ENCODE measurements at places on chromosomes 3 and 15.

GRCh38 chr3:14311729-14312128 is 90.7 kb upstream of the SLC6A6 start:
- no peak for DNase-seq
- no peaks in the 10 kb centered on the region for H3K27me3 ChIP-seq
- no peak overlapping the region for H3K27ac ChIP-seq
- H3K4me3 ChIP-seq, result no peak overlapping the region

GRCh38 chr3:71103430-71103921 is 480.1 kb downstream of the FOXP1 start:
- no peaks in the 10 kb centered on the region for H3K27me3 ChIP-seq
- no peak overlapping the region for H3K27ac ChIP-seq
- DNase-seq, result no peak
- no peak overlapping the region for H3K4me3 ChIP-seq
- no peaks in the 10 kb centered on the region for H3K36me3 ChIP-seq

GRCh38 chr3:114081037-114081436 is 24.5 kb downstream of the QTRT2 start:
- DNase-seq, result no peak
- peaks cover 16% of the 10 kb centered on the region for H3K36me3 ChIP-seq
- H3K27me3 ChIP-seq, result no peaks in the 10 kb centered on the region
- no peak overlapping the region for H3K4me3 ChIP-seq

DNA sequence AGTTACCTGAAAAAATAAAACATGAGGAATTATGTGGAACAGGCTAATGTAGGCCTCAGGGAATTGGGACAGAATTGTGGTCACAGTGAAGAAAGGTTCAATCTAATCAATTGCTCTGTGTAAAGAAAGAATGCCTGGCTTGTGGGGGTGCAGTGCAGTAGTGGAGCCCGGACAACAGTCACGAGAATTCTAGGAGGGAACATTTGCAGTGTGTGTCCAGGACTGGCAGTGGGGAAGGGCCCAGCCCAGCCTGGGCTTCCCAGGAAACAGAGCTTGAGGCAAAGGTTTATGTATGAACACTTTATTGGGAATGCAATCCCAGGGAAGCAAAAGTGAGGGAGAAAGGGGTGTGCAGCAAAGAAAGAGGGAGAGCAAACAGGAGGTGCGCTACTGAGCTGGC is 29.2 kb upstream of the CTDSPL start:
- H3K27ac ChIP-seq, result no peak overlapping the region
- DNase-seq, result no peak
- no peaks in the 10 kb centered on the region for H3K36me3 ChIP-seq
- no peaks in the 10 kb centered on the region for H3K27me3 ChIP-seq
- H3K4me3 ChIP-seq, result no peak overlapping the region

- H3K27ac ChIP-seq, result no peak overlapping the region
- no peak for DNase-seq
- no peaks in the 10 kb centered on the region for H3K27me3 ChIP-seq
- no peaks in the 10 kb centered on the region for H3K4me1 ChIP-seq
- H3K4me3 ChIP-seq, result no peak overlapping the region
- no peaks in the 10 kb centered on the region for H3K36me3 ChIP-seq
Observed at GRCh38 chr3:187051066-187051465, 88.2 kb downstream of the RPL39L start.

DNA sequence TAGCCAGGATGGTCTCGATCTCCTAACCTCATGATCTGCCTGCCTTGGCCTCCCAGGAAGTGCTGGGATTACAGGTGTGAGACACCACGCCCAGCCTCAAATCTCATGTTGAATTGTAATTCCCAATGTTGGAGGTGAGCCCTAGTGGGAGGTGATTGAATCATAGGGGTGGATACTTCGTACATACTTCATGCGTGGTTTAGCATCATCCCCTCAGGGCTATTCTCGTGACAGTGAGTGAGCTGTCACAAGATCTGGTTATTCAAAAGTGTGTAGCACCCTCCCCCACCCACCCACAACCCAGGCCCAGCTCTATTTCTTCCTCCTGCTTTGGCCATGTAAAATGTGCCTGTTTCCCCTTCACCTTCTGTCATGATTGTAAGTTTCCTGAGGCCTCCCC is 236.9 kb upstream of the IL12A start:
- peaks cover 7% of the 10 kb centered on the region for H3K36me3 ChIP-seq
- no peak overlapping the region for H3K4me3 ChIP-seq
- no peak overlapping the region for H3K27ac ChIP-seq
- H3K4me1 ChIP-seq, result no peaks in the 10 kb centered on the region

DNA sequence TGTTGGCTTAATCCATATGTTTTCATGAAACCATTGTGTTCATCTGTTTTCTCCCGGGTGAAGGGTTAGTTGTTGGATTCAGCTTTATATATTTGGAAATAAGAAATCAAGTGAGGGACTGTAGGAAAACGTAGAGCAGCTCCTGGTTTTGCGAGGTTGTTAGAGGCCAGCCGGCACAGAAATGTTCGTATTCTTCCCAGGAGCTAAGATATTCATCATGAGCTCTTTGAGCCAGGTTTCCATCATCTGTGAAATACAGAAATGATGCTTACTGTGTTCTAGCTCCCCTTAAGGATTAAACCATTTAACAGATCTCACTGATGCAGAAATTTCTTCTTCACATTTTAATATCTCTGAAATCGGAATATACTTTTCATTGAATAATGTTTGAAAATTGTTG is 235.5 kb downstream of the PTPRG start:
- DNase-seq, result no peak
- no peaks in the 10 kb centered on the region for H3K4me1 ChIP-seq
- H3K27me3 ChIP-seq, result no peaks in the 10 kb centered on the region

DNA sequence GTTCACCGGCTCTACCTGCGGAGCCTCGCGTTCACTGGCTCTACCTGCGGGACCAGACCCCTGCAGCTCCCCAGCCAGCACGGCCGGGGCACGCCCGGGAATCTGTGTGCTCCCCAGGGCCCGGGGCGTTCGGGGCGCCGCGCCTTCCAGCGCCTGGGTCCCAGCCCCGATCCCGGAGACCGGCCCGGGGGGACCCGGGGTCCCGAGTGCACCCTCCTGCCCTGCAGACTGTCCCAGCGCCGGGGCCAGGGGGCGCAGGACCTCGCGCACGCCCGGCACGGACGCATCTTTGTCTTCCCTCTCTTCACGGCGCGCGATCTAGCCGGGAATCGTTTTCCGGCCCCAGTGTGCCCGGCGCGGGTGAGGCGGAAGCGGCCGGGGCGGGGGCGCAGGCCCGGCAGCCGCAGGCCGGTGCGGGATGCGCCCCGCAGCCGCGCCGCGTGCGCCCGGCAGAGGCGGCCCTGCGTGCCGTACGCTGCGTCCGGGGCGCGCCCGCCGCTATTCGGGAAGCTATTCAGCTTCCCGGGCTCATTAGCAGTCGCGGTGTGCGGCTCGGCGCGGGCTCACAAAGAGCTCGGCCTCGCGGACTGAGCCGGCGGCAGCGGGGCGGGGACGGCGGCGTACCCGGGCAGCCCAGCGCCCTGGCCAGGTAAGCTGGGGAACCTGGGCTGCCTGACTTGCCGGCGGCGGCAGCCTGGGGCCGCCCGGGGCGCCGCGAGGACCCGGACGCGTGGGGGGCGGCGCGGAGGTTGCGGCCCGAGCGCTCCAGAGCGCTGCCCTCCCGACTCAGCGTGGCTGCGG is at the start of gene APBA2:
Gene APBA2, plus strand, starts transcription at position 345 of the 801 bp plus-strand sequence. CDS start 167,911 bp downstream, outside the sequence.
- peak; percentile 13 for DNase-seq
- H3K4me1 ChIP-seq, result peaks cover 6% of the 10 kb centered on the region
- H3K27me3 ChIP-seq, result peaks cover 31% of the 10 kb centered on the region

- no peak for DNase-seq
- H3K36me3 ChIP-seq, result no peaks in the 10 kb centered on the region
- H3K4me3 ChIP-seq, result no peak overlapping the region
- H3K4me1 ChIP-seq, result peaks cover 4% of the 10 kb centered on the region
Observed at GRCh38 chr15:70024521-70024920, 73.2 kb downstream of the TLE3 start.

DNA sequence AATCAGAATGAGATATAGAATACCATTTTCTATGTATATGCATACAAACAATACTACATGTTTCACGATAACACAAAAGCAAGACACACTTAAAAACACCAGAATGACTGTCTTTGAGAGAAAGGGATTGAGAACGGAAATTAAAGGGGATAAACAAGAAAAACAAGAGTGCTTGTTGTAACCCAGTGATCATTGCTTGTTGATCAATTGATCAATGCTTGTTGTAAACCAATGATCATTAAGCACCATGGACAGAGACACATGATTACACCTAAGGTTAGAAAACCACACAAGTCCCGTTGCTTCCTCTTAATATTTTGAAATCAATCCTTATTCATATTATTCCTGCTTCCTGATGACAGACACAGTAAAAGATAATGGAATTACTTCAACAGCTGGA is 1.1 kb upstream of the OR4F15 start:
- H3K27ac ChIP-seq, result no peak overlapping the region
- H3K36me3 ChIP-seq, result no peaks in the 10 kb centered on the region
- H3K4me1 ChIP-seq, result no peaks in the 10 kb centered on the region
- DNase-seq, result no peak
- no peak overlapping the region for H3K4me3 ChIP-seq

DNA sequence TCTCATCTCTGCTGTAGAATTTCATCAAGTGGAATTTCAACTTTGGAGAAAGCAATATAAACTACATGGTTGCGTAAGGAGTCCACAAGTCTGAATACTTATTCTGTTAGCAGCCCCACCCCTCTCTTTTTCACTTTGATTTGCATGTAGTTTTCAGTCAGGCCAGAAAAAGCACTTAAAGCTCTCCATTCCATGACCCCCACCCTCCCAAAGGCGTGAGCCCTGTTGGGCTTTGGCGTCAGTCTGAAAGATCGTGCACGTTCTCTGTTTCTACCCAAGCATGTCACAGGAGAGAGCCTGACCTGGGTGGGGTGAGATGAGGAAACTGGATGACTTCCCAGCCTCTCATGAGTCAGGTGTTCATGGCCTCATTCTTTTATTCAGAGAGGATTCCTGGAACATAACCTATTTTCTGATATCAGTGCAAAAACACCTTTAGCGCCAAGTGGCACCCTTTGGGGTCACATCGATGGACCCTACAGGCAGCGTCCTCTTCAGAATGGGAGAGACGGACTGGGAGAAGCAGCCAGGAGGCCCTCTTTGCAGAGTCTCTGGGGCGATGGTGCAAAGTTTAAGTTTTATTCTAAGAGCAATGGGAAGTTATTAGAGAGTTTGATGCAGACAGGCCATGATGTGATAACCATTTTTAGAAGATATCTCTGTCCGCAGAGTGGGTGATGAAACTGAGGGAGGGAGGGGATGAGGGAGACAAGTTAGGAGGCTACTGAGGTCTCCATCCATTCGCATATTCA is 55.8 kb downstream of the LSM3 start:
- no peak overlapping the region for H3K27ac ChIP-seq
- no peaks in the 10 kb centered on the region for H3K36me3 ChIP-seq
- no peaks in the 10 kb centered on the region for H3K27me3 ChIP-seq
- DNase-seq, result no peak
- no peak overlapping the region for H3K4me3 ChIP-seq
- peaks cover 36% of the 10 kb centered on the region for H3K4me1 ChIP-seq

GRCh38 chr3:71062952-71063772 is 520.4 kb downstream of the FOXP1 start:
- H3K4me1 ChIP-seq, result peaks cover 4% of the 10 kb centered on the region
- H3K36me3 ChIP-seq, result no peaks in the 10 kb centered on the region
- H3K4me3 ChIP-seq, result no peak overlapping the region
- no peak overlapping the region for H3K27ac ChIP-seq

DNA sequence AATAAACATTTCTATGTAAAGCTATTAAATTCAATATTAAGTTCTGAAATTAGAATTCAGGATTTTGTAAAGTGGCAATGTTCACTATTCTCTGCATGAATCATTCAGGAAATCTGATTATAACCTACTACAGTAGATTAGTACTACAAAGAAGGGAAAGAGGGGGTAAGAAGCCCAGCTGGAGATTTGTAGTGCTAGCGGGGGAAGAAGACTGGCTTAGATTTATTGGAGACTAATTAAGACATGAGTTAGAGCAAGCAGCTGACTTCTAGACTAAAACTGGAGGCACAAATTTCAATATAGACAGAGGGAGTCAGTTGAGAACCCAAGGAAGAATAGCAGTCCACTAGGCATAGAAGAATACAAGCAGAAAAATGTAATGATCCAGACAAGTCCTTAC is 55.8 kb upstream of the SETMAR start:
- no peak overlapping the region for H3K4me3 ChIP-seq
- no peak for DNase-seq
- H3K4me1 ChIP-seq, result no peaks in the 10 kb centered on the region
- H3K27me3 ChIP-seq, result no peaks in the 10 kb centered on the region
- no peak overlapping the region for H3K27ac ChIP-seq
- no peaks in the 10 kb centered on the region for H3K36me3 ChIP-seq

DNA sequence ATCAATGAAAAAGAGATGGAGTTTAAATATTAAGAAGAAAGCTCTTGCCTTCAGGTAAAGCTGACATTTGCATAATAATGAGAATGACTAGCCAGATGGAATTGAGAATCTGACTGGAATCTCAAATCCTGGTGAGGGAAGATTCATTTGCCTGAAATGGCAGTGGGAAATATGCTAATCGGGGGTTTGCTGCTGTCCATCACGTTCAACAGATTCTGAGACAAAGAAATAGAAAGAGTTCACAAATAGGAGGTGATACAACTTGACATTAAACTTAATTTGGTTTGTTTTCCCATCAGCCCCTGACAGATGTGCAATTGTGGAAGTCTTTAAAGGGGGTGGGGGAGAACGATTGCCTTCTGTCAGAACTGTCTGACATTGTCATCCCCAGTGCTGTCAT is 347.4 kb downstream of the PDCD6IP start:
- H3K36me3 ChIP-seq, result no peaks in the 10 kb centered on the region
- no peaks in the 10 kb centered on the region for H3K4me1 ChIP-seq

- peak overlapping the region; percentile 49 for H3K27ac ChIP-seq
- H3K4me3 ChIP-seq, result no peak overlapping the region
- DNase-seq, result peak; percentile 96
- H3K27me3 ChIP-seq, result no peaks in the 10 kb centered on the region
Observed at GRCh38 chr15:96053031-96053780, 277.3 kb upstream of the NR2F2 start.

GRCh38 chr3:39428745-39429201 is 22.3 kb downstream of the RPSA start:
- no peaks in the 10 kb centered on the region for H3K36me3 ChIP-seq
- H3K4me3 ChIP-seq, result no peak overlapping the region
- H3K27ac ChIP-seq, result no peak overlapping the region
- no peaks in the 10 kb centered on the region for H3K27me3 ChIP-seq

DNA sequence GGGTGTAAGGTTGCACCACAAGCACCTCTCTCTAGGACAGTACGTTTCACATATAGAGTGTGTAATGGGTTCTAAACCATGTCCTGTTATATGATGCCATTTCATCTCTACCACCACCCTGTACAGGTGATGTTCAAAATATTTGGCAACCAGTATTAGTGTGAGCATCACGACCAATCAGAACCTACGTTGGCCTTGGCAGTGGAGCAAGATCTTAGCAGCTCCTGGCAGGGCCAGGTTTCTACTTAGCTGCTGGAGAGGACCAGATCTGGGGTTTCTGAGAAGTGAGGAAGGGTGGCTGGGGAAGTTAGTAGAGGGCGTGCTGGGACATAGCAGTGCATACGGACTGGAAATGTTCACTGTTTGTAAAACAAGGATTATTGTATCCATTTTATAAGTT is 23.1 kb upstream of the MITF start:
- no peak overlapping the region for H3K4me3 ChIP-seq
- no peak overlapping the region for H3K27ac ChIP-seq
- H3K4me1 ChIP-seq, result peaks cover 3% of the 10 kb centered on the region
- no peak for DNase-seq
- H3K27me3 ChIP-seq, result no peaks in the 10 kb centered on the region

- H3K4me1 ChIP-seq, result no peaks in the 10 kb centered on the region
- no peak overlapping the region for H3K4me3 ChIP-seq
- H3K27me3 ChIP-seq, result no peaks in the 10 kb centered on the region
Observed at GRCh38 chr3:142251951-142252350, 26.6 kb upstream of the GK5 start.
